Substantia nigra (tissue), 51 donors: ENCODE measurements at places on chromosomes 12 and 14.
A peak's percentile ranks its signal among the peaks of the same experiment; 100 is the strongest.

- DNase-seq, result no peak
Measured at GRCh38 chr14:28701733-28702132, 64.9 kb upstream of the FOXG1 start.

DNA sequence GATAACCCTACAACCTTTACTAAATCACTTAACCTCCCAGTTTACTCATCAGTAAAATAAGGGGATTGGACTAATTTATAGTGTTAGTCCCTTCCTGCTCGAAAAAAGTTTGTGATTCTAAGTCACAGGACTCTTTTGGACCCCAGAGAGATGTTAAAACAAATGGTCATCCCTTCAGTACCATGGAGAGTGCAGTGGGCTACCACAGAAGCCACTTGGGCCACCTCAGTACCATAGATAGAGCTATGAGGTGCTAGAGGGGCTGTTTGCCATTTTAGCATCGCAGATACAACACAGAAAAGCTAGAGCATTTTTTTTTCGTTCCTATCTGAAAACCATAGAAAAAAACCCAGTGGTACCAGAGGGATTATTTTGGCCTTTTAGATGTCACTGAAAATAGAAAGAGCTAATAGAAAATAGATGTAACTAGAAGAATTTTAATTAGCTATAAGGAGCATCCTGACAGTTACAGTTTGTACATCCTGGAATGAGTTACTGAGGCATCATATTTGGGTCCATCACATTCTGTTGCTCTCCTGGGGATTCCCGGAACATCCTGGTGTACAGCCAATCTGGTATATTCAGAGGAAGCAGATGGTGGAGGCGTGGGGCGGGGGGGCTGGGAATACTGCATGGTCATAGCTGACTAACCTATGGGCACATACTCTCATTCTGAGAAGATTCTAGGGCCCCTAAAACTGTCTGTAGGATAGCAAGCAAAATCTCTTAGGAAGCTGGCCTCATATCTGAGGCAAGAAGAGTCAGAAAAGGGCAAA is 2.8 kb downstream of the ZNF219 start:
- DNase-seq, result no peak

DNA sequence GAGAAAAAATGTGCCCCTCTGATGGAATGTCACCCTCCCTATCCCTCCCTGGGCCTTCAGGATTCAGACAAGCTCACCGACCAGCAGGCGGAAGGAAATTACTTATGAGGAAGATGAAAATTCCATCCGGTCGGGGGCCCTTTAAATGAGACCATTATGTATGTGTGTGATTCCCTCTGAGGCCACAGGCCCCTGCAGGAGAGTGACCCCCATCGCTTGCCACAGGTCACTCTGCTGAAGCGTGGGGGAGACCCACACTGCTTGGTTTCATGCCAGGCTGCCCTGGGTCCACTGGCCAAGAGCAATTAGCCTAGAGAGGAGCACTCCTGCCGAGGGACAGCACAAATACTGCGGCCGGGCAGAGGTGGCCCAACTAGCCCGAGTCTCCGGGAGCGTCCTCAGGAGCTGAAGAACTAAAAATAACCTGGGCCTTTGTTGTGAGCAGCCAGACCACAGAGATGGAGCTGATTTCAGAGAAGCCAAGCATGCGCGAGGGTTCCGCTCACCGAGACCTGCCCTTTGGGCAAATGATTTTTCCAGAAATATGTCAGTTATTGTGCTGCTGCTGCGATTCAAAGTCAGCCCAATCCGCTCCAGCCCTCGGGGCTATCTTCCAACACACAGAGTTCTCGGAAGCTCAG is 276.4 kb downstream of the DPF3 start:
- DNase-seq, result no peak

GRCh38 chr14:88004506-88005036 is 364 bp upstream of the GPR65 start:
- DNase-seq, result no peak

- DNase-seq, result no peak
Measured at GRCh38 chr12:53231671-53231920, 413 bp downstream of the RARG start.

GRCh38 chr14:81435391-81436295 is 35.5 kb upstream of the STON2 start:
- DNase-seq, result peak; percentile 23

DNA sequence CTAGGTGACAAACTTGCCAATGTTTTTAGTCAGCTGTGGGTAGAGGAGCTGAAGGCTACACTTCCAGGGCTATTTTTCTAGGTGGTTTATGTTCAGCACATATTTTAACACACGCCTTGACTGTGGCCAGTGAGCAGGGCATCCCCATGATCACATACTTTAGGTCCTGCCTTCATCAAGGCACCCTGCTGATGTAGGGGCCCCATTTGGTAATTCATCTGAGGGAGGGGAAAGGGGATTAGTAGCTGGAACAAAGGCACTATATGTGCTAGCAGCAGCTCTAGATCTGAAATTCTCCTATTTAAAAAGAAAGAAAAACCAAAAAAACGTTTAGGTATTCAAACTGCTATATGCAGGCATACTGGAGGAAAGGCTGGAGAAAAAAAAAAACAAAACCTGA is 14.5 kb downstream of the EGLN3 start:
- DNase-seq, result no peak

GRCh38 chr14:81433378-81433777 is 33.3 kb upstream of the STON2 start:
- DNase-seq, result no peak

GRCh38 chr12:13896063-13896626 is 85.3 kb downstream of the GRIN2B start:
- DNase-seq, result no peak

GRCh38 chr14:83316356-83316755 is 1782.7 kb upstream of the SEL1L start:
- no peak for DNase-seq

DNA sequence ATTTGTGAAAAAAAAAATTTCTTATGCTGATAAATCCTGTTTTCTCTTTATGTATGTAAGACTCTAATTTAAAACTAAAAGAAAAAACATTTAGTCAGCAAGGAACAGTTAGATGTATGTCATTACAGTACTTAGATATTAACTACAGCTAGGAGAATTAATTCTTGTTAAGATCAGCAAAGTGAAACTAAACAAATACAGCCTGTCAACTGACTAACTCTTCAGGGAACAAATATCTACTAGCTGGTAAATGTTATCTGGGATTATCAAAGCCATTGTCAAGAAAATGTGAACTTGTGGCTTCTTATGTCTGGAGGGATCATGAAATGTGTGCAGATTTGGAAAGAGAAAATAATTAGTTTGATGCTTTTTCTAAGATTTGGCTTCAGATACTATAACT is 27.5 kb downstream of the MGAT4C start:
- no peak for DNase-seq

DNA sequence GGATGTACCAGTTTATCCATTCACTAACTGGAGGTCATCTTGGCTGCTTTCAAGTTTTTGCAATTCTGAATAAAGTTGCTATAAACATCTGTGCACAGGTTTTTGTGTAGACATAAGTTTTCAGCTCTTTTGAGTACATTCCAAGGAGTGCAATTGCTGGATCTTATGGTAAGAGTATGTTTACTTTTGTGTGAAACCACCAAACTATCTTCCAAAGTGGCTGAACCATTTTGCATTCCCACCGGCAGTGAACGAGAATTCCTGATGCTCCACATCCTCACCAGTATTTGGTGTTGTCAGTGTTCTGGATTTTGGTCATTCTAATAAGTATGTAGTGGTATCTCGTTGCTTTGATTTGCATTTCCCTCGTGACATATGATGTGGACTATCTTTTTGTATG is 150.5 kb upstream of the BCL2L14 start:
- DNase-seq, result no peak

- DNase-seq, result no peak
Measured at GRCh38 chr12:93273834-93274564, 103.7 kb upstream of the NUDT4 start.

- DNase-seq, result no peak
Measured at GRCh38 chr14:77251870-77252269, 19.1 kb downstream of the NGB start.

GRCh38 chr14:71725922-71726579 is 206.2 kb upstream of the RGS6 start:
- DNase-seq, result no peak

DNA sequence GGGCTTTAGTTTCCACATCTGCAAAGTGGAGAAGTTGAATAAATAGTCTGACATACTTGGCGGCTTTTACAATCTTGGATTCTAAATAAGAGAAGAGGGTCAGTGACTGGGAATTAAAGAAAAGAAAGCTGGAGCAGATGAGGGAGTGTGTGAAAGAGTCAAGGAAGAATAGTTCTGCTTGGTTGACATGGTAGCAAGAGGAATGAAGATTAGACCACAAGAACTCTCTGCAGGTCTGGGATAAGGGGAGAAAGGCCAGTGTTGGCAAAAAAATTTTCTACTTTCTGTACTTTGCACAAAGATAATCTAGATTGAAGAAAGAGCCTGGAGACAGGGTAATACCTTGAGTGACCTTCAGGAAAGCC is 5.9 kb downstream of the ITGB7 start:
- no peak for DNase-seq

DNA sequence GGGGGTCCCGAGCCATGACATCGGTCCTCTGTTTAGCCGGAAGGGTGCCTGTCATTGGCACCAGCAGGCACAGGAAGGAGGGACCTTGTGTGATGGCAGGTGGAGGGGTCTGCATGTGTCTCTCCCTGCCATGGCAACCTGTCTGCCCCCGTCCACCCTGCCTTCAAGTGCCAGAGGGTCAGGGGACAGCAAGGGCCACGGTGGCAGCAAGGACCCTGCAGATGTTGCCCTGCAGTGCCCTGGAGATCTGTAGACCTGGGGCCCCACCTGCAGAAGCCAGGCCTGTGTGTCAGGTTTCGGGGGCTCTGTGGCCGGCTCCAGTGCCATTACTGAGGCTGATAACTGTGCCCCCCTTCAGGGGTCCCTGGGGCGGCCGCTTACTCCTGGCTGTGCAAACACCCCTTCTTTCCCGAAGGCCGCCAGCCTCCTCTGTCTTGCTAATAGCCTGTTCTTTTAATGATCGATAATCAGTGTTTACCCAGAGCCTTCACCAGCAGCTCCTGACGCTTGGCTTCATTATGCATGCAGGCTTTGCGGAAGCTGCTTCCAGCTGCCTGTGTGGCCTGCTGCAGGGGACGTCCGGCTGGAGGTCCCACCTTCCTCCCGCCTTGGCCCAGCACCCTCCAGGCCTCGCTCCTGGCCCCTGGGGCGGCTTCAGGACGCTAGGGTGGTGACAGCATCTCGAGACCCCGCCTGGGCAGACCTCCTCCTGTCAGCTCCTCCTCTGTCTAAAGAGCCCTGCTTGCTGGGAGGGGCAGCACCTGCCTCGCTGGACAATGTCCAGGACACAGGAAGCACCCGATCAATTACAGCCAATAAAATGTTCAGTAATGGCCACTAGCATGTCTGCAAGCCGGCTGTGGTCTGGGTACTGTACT is 153.0 kb downstream of the KIF26A start:
- DNase-seq, result no peak
